ENCODE measurements at places on chromosomes 11 and 22. TPM values are rescaled to one million over a fixed set of nuclear protein-coding genes. Genes with fewer than 3 reads are reported as not detected.

The TRIM34 gene
- 17.8 TPM for total RNA-seq

The YPEL4 gene
- 2.3 TPM for total RNA-seq

The ROBO3 gene
- total RNA-seq, result 11.6 TPM

The PNPLA2 gene
- total RNA-seq, result 33.9 TPM

The SCN3B gene
- total RNA-seq, result under 0.01 TPM

The PRRG4 gene
- 0.33 TPM for total RNA-seq

The ELF5 gene
- total RNA-seq, result not detected

The DEPDC7 gene
- total RNA-seq, result 5.6 TPM

The SLC43A1 gene
- 19.8 TPM for total RNA-seq

The OSBPL5 gene
- 49.0 TPM for total RNA-seq

The PRR33 gene
- total RNA-seq, result not detected

The PACSIN2 gene
- total RNA-seq, result 30.1 TPM

The DERL3 gene
- 0.50 TPM for total RNA-seq

The RNF214 gene
- 13.4 TPM for total RNA-seq

The GPHA2 gene
- total RNA-seq, result not detected

The PLAAT5 gene
- 0.50 TPM for total RNA-seq

Measured in fibroblast of lung (primary cell).